DMS153 (cell line): ENCODE measurements at places on chromosomes 12 and 14.

GRCh38 chr12:67773896-67774295 is 125.4 kb downstream of the DYRK2 start:
- no peak for DNase-seq

GRCh38 chr14:75162631-75163030 is 13.8 kb downstream of the TMED10 start:
- no peak for DNase-seq

GRCh38 chr12:69027411-69027881 is 94.5 kb upstream of the CPM start:
- no peak for DNase-seq

GRCh38 chr14:21725250-21725649 is 51.6 kb upstream of the OR4E1 start:
- no peak for DNase-seq

DNA sequence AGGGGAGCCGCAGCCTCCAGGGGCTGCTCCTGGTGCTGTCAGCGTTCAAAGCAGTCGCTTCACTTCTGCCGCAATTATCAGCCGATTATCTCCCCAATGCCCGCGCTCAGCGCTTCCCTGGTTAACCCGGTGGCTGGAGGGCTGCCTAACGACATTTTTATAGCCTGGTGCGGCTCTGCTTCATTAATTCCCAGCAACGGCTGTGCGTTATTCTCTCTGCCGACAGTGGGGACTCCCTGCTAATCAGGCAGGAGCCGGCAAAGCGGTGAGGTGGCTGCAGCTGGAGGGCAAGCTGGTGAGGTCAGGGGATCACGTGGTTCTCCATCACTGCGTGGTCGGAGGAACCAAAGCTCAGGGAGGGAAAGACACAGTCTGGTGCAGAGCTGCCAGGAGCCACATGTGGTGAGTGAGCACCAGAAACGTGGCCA is 62.9 kb downstream of the GLRX5 start:
- peak; percentile 54 for DNase-seq

GRCh38 chr12:119674560-119674959 is 6.6 kb downstream of the PRKAB1 start:
- no peak for DNase-seq

GRCh38 chr12:107402041-107403022 is 283.3 kb upstream of the PWP1 start:
- DNase-seq: peak; percentile 71

DNA sequence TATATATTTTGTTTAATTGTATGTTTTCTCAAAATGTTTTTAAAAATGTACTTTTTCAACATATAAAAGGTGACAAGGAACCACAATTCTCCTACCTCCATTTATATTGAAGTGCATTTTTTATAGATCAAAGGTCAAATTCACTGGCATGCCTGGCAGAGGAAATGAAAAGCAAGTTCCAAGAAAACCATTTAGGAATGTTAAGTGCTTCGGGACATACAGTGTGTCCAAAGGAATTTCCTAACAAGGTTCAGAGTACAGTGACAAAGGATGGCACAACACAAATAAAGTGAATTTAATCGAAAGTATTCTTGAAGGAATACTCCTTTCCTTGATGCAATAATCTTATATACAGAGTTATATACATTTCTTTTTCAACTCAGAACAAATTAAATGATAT is 242.3 kb downstream of the CCER1 start:
- no peak for DNase-seq

DNA sequence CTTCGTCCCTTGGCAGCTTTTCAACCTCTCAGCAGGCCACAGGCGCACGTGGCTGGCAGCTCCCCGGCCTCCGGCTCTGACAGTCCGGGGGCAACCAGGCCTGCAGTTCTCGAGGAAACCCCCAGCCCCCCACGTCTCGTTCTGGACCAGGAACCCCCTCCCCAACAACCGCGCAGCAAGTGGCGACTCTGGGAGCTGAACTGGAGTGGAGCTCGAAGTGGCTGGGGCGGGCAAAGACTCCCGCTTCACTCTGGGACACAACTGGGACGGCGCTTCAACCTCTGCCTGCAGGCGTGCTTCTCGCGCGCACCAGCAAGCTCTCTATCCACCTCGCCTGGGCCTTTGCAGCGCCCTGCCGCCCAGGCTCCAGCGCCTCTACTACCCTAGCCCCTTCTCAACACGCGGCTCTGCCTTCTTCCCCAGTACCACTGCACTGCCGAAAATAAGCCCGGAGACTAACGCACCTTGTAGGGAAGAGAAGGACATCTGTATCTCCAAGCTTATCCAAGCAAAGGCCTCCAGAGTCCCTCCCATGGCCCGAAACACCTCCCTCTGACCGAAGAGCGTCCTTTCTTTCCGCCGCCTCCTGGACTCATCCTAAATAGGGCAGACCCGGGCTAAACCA is 2.4 kb upstream of the NKX2-1 start:
- DNase-seq: no peak

- no peak for DNase-seq
These were observed 461.0 kb downstream of the FOXG1 start for GRCh38 chr14:29227631-29228030.
